ENCODE measurements at places on chromosomes 11 and 22. TPM values are rescaled to one million over a fixed set of nuclear protein-coding genes. Genes with fewer than 3 reads are reported as not detected.

GRCh38 chr11:84144531-84144930, 858.4 kb upstream of the CCDC90B start:
- DNase-seq, result no peak

DNA sequence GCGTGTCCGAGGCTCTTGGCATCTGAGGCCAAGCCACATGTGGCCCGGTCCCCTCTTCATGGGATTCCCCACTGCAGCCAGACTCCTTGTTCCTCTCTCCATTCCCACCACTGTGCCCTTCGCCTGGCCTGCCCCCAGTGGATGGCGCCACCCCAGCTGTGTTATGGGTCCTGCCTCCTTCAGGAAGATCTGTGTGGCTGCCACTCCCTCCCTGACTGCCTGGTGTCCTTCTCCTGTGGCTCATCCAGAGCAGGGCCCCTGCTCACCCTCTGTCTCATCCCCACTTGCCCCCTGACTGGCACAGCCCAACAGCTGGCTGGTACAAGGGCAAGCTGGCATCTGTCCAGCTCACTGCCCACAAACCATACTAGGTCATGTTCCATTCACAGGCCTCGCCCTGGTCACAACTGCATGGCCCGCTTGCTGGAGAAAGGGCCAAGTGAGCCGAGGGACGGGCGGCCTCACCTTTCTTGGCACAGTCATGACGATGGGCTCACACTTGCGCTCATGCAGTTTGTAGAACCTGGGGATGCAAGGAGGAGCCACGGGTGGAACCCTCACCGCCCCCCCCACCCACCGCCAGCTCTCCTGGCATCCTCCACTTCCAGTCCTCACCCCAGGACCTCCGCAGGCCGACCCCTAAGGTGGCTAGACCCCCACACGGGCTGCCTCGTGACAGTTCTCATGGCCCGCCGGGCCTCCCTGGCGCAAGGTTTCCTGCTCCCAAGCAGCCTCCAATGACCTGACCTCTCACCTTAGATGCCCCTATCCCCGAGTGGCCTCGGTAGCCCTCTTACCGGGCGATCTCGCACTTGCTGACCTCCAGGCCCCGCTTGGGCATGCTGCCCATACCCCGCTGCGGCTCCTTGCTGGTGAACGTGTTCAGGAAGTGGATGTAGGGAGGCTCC, 2.1 kb upstream of the PTPRCAP start:
- no peak for DNase-seq

DNA sequence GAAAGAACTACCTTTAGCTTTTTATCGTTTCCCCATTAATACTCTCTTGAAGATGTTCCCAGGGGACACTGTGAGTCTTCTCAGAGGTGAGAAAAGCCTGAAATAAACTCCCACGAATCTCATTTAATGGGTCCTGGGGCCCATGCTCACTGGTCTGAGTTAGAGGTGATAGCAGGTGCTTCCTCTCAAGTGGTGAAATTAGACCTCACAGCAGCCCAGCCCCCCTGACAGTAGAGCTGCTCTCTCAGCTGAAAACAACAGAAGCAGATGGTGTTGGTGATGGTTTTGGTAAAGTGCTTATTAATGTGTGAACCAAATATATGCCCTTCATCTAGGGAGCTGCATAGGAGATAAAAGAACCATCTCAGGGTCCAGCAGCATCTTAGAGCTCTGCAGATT, 76.8 kb upstream of the VPREB1 start:
- DNase-seq, result no peak

DNA sequence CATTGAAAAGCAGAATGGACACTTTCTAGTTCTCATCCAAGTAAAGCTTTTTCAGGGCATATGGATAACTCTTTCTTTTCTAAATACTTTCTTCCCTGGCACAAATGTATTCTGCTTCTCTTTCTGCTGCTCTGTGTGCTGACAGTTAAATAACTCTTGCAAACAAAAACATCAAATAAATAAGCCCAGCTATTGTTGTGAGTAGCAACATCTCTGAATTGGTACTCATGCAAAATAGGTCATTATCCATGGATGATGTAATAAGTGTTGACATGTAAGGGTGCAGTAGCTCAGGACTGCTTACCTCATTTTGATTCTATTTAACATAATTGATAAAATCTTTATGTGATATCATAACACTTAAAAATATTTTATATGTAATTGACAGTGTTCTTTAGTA, 164.3 kb downstream of the MSANTD4 start:
- DNase-seq, result no peak

DNA sequence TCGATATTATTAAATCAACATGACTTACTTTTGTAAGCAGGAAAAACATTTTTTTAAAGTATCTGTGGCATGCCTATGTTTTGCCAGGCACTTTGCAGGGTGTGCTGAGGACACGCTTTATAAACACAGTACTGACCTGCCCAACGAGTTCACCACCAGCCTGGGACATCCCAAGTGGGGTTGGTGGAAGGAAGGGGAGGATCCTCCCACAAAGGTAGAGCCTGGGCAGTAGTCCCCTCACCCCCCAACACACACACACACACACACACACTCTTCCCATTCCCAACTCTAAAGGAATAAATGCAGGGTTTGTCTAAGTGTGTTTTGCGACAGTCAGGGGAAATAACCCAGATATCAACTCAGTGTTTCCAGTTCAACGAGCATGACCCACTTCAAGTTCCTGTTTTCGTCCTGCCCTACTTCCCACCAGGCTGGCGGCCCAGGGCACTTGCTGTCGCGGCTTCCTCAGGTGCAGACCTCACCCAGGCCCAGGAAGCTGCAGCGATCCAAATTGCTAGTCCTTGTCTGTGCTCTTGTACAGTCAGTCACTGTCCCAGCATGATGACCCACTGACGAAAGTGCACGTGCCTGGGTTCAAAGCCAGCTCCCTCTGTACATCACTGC, 3.1 kb downstream of the CERK start:
- no peak for DNase-seq

GRCh38 chr11:105673089-105673488, 63.2 kb downstream of the GRIA4 start:
- no peak for DNase-seq

The OR8B3 gene
- not detected for total RNA-seq

The PRODH gene
- 1.4 TPM for total RNA-seq

Data from ascending aorta (tissue), 2 donors.